ENCODE measurements at places on chromosomes 16 and 17. TPM values are rescaled to one million over a fixed set of nuclear protein-coding genes. Genes with fewer than 3 reads are reported as not detected.

Gene PRR15L
- polyA plus RNA-seq = 26.7 TPM

Gene WNT3
- polyA plus RNA-seq = 1.4 TPM

Gene TAC4
- polyA plus RNA-seq = 0.96 TPM

Gene MRM1
- 5.2 TPM for polyA plus RNA-seq

Gene GOSR1
- 57.4 TPM for polyA plus RNA-seq

Gene DCAF7
- polyA plus RNA-seq = 116 TPM

Gene FA2H
- 5.3 TPM for polyA plus RNA-seq

GRCh38 chr17:49524473-49525359, 29.6 kb downstream of the NGFR start:
- no peak for DNase-seq

DNA sequence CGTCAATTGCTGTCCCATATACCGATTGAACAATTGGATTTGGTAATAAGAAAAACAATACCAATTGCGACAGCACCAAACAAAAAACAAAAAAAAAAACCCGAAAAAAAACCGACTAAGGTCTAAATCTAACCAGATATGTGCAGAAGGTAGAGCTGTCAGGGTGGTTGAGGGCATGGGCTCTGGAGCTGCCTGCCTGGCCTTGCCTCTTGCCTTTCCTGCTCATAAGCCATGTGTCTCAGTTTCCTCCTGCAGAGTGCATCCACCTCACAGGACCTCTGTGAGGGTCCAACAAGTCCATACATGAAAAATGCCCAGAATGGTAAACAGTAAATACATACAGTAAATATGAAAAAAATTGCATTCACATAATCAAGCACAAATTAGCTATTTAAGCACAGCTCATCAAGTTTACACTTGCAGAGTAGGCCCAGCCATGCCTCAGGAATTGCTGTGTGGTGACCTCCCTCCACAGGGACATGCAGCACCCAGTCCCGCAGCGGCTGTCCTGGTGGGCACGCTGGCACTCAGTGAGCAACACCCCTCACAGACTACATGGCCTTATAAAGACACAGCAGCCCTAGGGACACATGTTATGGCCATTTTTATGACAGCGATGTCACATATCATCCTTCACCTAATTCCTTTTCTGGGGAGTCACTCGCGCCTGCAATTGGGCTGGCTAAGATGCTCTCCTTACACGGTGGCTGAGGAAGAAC, 17.9 kb downstream of the TBC1D28 start:
- DNase-seq = no peak

- no peak for DNase-seq
Observed at GRCh38 chr17:79737922-79738578, 7.3 kb downstream of the ENPP7 start.

DNA sequence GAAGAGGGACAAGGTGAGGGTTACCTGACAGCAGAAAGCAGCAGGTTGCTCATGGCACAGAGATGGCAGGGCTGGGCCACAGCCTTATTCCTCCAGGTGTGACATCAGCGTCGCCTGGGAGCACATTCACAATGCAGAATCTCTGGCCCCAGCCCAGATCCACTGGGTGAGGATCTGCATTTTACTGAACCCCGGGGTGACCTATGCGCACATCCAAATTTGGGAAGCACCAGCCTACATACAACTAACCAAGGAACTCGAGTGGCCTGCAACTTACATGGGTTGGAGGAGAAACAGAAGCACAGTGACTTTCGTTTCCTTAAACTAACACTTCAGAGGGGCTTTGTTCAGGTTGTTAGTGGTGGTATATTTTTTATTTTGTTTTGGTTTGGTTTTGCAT, 17.6 kb downstream of the CPPED1 start:
- DNase-seq = no peak

DNA sequence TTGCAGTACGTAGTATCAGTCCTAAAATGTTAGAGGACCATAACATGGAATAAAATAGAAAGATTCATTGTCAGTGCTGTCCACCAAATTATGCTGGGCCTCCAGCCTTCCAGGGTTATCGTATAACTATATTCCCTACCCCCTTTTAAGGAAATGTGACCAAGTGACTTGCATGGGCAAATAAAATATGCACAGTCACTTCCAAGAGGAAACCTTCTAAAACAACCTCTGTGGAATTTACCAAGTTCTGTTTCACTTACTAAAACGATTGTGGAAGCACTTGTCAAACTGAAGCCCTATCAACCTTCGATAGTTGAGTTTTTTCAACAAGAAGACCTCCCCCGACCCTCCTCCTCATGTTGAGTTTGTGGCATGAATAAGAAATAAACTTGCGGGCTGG, 345.4 kb upstream of the C16orf82 start:
- no peak for DNase-seq

DNA sequence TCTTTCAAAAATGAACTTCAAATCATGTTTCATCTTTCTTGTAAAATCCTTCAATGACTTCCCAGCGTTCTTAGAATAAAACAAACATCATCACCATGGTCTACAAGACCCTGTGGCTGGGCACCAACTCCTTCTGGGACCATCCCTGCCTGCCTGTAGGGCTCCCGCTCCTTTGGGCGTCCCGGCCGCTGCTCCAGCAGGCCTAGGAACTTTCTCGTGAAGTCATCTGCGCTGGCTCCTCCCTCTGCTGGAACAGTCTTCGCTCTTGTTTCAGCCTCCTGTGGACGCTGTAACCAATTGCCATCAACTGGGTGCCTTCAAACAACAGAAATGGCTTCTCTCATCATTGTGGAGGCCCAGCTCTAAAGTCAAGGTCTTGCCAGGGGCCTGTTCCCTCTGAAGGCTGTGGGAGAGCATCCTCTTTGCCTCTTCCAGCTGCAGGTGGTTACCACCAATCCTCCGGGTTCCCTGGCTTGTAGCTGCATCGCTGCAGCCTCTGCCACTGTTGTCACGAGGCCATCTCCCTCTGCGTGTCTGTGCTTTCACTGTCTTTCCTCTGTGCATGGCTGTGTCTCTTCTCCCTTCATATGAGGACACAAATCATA, 185.5 kb upstream of the SDK2 start:
- DNase-seq = no peak

- DNase-seq = no peak
Observed at GRCh38 chr17:28959471-28959871, 8.2 kb upstream of the PHF12 start.

GRCh38 chr16:73051961-73052360, 4.0 kb upstream of the ZFHX3 start:
- no peak for DNase-seq

- no peak for DNase-seq
Observed at GRCh38 chr17:77569846-77570564, 388.5 kb upstream of the TNRC6C start.

DNA sequence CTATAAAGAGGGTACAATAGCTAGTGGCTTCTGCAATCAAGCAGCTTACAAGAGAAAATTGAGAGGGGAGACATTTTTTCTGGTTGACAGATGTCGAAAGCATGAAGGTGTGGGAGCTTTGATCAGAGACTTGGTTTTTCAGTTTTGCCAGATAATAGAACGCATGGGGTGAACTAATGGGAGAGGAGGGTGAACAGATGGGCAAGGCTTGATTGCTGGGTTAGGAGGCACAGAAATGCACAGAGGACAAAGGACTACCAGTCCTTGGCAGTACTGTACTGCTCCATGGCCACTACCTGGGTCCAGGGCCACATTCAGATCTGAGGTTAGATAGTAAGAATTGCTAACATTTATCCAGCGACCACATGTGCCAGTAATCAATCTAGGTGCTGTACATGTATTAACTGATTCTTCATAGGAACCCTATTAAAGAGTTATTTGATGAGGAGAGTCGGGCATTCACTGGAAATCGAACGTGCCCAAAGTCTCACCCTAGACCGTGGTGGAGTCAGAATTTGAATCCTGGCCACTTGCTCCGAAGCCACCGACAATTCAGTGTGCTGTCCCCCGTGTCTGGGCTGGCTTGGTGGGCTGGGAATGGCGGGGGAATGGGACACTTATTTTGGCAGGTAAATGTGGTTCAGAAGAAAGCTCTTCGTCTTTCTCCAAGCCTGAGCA, 873 bp upstream of the KSR1 start:
- DNase-seq = no peak

DNA sequence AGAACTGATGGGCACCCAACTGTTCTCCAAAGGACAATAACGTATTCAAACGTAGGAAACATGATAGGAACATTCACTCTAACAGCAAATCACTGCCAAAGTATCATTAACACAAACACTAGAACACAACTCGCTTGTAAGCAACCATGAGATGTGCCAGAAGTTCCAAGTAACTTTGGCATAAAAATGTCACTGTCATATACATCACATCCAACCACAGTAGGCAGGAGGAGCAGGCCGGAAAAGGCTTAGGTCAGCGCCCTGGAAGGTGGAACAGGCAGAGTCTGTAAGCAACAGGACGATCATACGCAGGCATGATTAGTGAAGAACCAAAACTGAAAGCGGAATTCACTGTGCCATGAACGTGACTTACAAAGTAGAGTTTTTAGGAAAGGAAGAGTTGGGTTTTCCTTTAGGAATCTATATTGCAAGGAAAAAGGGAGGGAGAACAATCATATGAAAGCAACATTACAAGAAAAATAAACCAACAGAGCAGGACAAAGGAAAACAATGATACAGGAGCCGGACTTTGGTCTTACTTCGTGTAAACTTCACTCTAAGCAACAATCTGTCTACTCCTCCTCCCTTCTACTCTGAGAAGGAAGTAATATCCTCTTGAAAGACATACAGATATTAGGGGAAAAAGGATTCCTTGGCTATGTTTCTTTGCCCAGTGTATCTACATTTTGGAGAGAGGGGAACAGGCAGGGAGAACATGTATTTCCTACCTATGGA, 52.3 kb downstream of the YWHAE start:
- no peak for DNase-seq

GRCh38 chr17:47821424-47822391, at the start of gene OSBPL7:
Gene OSBPL7 (minus strand): TSS chr17:47821794. CDS start chr17:47820278, 1,516 bp downstream.
- peak; percentile 37 for DNase-seq

GRCh38 chr17:13273806-13274205, 256.0 kb upstream of the ELAC2 start:
- DNase-seq = no peak

DNA sequence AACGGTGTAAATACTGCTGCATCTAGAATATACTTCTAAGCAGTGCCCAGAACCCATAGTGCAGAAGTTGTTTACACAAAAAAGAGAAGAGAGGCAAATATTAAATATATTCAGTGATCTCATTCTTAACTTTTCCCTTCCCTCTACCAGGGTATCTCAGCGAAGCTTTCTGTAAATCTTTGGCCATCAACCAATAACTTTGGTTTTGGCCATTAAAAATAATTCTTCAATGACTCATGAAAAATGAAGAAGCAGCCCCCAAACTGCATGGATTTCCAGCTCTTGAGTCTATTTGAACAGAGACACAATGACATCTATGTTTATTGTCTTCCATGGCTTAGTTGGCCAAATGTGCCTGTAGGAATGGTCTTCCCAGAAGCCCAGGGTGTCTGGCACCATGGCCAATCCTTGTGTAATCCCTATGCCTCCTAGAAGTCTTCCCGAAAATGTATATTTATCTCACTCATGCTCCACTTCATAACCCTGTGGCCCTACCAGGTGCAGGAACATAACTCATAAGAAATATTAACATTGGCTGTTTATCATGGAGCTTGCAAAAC, 646.6 kb downstream of the TOX3 start:
- DNase-seq = no peak

- no peak for DNase-seq
Observed at GRCh38 chr17:47013341-47013740, 34.3 kb upstream of the RPRML start.

DNA sequence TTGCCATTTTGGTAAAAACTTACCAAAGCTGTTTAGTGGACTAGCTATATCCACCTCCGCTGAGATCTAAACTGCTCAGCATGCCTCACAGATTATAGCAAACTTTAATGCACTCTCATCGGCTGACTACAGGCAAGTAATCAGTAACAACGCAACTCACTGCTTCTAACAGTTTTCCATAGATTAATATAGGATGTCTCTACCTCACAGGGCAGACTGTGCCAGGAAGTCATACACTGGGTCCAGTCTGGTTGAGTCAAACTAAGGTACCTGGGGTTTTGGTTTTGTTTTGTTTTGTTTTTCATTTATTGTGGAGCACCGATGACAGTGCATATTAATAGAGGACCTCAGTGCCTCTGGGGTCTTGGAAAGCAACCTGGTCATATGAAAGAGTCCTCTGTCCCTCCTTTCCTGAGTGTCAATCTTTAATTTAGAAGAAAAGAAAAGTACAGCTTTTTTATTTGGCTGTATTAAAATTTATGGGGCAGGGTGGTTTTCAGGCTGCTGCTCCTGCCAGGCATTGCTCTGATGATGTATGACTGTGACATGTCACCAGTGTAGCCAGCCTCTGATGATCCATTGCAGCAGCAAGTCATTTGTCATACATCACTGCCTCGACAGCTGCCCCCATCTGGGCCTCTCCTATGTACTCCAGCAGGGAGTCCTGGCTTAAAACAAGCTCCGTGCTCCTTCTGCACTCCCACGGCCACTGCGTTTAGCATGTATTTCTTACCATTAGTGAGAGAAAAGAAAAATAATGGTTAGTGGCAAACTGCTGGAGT, 854.1 kb downstream of the KCNJ2 start:
- peak; percentile 39 for DNase-seq

DNA sequence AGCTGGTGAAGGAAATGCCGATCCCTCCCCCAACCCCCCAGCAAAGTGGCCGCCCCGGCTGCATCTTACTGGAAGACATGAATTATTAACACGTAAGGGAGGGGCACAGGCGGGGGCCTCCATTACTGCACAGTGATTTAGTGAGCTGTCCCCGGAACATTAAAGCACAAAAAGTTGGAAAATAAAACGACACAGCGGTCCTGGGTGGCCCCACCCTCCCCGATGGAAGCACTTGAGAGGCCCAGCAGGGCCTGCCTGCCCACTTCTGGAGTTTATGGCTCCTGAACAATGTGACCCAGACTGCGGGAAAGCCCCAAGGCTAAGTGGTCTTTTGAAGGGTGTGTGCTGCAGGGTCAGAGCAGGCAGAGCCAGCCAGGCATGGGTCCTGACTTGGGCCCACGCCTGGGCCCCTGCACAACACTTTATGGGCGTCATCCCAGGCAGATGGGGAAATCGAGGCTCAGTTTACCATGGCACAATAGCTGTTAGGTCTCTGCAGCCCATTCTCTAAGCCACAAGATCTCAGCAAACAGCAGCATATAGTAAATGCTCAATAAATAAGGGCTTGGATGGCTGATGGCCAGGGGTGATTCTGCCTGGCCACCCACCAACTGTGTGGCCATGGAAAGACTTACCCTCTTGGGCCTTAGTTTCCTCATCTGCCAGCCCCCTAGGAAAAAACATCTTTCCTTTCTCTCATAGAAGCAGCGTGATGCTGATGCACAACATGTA, 22.8 kb downstream of the CCDC102A start:
- DNase-seq = peak; percentile 70

GRCh38 chr16:57474671-57475661, 11.3 kb downstream of the DOK4 start:
- DNase-seq = no peak

- no peak for DNase-seq
Observed at GRCh38 chr17:71405101-71405500, 715.7 kb upstream of the SOX9 start.

GRCh38 chr17:28469376-28469775, 4.1 kb upstream of the SLC13A2 start:
- DNase-seq = no peak

- DNase-seq = no peak
Observed at GRCh38 chr16:6363896-6364607, 968.6 kb upstream of the RBFOX1 start.

Measured in left renal cortex interstitium (tissue), 4 donors.